ENCODE measurements at places on chromosomes 6 and 20.

DNA sequence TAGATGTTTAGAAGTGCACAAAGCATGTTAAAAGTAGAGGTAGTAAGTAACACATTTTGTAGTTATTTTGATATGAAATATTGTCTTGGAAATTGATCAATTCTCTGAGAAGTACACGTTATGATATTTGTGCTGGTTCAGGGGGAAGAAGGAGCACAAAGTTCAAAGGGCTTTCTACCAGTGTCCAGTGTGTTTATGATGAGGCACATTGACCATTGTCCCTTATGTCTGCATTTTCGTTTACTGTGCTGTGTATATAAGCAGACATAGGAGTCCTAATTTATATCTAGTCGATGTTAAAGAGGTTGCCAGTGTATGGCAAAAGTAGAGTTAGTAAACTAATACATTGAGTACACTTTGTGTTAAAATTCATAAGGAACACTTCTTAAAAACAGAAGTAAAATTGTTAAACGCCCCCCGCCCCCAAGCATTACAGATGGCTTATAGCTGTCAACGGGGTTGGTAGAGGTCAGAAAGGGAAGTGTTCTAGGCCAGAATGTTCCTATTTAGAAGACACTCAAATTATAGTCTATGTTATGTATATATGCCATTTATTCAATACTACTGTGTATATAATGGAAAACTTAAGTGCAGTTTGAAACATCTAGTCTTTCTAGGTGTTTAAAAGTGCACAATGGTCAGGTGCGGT is 13.3 kb upstream of the HMGN4 start:
- peak; percentile 46 for DNase-seq

- DNase-seq: no peak
Observed at GRCh38 chr6:27451660-27452390, 21.1 kb downstream of the ZNF184 start.

DNA sequence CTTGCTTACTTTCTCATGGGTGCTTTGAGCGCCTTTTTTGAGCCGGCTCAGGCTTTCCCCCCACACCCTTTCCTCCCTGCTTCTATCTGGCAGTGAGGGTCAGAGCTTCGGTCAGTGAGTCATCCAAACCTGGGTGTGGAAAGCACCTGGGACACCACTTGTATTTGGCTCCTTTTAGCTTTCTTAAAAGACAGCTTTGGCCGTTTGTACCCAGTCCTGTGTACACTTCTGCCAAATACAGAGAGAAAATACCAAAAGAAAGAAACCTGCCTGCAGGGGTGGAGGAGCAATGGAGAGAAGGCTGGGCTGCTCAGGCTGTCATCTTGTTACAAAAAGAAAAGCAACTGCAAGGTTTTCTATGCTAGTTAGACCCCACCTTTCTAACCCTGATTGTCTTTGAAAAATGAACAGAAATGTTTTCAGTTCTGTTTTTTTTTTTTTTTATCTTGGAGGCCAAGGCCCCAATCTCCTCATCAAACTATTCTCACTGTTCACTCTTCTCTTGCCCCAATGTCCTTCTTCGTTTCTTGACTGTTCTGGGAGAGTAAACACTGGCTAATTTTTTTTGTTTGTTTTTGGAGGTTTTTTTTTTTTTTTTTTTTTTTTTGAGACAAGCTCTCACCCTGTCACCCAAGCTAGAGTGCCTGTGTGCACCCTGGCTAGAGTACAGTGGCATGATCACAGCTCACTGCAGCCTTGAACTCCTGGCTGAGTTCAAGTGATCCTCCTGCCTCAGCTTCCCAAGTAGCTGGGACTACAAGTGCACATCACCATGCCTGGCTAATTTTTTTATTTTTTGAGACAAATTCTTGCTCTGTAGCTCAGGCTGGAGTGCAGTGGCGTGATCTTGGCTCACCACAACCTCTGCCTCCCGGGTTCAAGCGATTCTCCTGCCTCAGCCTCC is 76.4 kb downstream of the SSR1 start:
- DNase-seq: no peak

GRCh38 chr20:36998652-36999051 is 47.1 kb upstream of the SAMHD1 start:
- no peak for DNase-seq

- no peak for DNase-seq
Observed at GRCh38 chr6:33578164-33578563, 1.9 kb downstream of the BAK1 start.

DNA sequence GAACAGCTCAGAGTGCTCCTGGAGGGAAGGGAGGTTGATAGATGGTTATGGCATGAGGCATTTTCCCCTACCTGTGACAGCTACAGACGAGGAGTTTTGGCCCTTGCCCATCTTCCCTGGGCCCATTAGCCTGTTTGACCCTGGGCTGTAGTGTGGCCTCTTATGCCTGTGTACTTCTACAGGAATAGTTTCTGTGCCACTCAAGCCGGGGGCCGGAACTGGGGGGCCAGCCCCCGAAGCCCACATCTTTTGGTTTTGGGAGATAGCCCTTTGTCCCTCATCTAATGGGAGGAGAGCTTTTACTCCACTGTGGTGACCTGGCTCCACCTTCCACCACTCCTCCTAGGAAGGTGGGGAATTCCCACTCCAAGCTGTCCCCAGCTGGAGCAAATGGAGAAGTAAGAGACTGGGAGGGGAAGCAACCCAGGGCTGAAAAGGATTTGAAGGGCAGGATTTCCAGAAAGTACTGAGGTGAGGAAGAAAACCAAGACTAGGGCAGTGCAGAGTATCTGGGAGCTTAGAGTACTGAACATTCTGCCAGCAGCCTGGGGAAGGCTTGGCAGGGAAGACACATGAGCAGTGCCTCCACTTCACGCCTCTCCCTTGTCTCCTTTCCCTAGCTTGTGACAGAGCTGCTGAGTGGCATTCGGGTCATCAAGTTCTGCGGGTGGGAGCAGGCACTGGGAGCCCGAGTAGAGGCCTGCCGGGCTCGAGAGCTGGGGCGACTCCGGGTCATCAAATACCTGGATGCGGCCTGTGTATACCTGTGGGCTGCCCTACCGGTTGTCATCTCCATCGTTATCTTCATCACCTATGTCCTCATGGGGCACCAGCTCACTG is 6.9 kb downstream of the ABCC10 start:
- peak; percentile 57 for DNase-seq

DNA sequence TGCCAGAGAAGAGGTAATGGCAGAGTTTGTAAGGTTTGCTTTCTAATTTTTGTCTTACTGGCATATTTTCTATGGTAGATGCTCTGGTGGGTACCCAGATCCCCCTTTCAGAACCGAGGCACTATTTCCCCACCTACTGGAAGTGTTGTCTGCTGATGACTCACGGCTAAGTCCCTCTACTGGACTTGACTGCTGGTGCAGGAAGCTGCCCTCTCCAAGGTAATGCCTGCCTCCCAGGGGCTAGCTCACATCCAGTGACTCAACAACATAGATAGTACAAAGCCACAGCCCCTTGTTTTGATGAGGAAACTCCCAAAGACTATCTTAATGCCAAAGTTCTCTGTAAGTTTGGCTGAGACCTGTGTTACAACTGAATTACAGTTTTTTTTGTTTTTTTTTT is 285.4 kb upstream of the FLRT3 start:
- DNase-seq: no peak

DNA sequence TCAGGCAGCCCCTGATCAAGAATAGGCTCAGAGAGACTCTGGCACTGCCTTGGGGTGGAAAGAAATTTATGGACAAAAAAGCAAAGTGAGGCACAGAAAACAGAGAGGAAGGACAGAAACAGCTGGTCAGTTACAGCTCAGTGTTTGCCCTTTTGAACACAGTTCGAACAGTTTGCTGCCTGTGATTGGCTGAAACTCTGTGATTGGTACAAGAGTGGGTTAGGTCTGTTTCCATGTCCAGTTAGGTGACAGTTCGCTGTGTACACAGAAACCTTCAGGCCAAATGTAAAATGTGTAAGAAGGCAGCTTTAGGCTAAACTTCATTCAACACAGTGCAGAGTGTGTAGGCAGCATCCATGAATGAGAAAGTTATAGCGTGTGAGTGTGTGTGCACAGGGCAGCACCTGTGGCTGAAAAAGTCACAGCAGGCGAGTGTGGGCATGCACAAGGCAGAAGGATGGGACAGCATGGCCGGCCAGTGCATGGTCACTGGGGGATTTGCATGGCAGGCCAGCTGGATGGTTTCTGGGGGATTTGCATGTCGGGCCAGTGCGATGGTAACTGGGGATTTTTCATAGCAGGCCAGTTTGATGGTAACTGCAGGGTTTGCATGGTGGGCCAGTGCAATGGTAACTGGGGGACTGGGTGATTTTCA is 75.4 kb upstream of the FRMD1 start:
- no peak for DNase-seq

DNA sequence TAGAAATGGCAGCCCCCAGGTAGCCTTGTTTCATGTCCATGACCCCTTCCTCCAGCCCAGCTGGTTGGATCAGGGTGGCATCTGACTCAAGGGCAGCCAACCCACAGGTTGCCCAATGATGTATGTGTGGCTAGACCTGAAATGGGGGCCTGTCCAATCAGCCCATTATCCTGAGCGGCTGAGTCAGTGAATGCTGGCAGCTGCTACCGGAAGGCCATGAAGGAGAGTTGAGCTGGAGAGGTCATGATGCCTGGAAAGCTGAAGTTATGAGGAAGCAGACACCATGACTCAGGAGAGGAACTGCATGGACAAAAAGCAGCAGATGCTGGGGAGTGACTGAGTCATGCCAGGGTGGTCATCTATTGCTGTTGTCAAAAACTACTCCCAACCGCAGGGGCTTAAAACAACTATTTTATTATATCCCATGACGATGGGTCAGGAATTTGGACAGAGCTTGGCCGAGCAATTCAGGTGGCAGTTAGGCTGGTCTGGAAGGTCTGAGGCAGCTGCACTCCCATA is 67.3 kb downstream of the MDGA1 start:
- peak; percentile 86 for DNase-seq

Data from inflammatory macrophage treated with lipopolysaccharide for 1 hour (primary cell).